ENCODE measurements at places on chromosomes 7 and 10.

DNA sequence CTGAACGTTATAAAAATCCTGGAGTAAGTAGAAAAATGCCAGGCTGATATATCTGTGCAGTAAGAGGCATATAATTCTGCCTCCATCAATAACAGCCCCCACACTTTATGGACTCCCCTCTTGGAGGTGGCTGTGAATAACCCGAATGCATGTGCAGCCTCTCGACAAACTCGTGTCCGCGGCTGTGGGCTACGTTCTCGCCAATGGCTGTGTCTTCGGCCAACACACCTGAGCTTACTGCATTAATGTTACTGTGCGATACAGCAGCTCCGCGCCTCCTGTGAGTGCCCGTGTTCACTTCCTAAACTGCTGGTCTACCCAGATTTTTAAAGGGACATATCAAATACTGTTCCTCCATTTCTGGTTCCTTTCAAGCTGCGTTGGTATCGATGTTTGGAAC, 209.4 kb downstream of the ADARB2 start:
- DNase-seq: no peak

DNA sequence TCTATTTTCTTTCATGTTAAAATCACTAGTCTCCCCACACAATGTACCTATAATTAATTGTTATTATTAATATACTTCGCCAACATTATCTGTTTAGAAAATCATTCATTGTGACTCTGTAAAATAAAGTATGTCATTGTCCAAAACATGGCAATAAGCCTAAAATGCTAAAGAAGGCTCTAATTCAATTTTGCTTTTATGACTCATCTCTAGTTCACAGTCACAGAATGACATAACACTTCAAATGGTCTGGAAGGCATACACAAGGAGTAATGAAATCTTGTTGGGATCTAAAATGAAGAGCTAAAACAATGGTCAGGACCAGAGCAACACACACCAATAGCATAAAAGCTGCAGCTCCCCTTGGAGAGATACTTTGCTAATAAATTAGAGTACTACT, 505.8 kb downstream of the GPAM start:
- no peak for DNase-seq

- no peak for DNase-seq
Observed at GRCh38 chr7:46139079-46139478, 218.0 kb upstream of the IGFBP3 start.

GRCh38 chr7:140446467-140446866, 32.8 kb downstream of the MKRN1 start:
- no peak for DNase-seq

DNA sequence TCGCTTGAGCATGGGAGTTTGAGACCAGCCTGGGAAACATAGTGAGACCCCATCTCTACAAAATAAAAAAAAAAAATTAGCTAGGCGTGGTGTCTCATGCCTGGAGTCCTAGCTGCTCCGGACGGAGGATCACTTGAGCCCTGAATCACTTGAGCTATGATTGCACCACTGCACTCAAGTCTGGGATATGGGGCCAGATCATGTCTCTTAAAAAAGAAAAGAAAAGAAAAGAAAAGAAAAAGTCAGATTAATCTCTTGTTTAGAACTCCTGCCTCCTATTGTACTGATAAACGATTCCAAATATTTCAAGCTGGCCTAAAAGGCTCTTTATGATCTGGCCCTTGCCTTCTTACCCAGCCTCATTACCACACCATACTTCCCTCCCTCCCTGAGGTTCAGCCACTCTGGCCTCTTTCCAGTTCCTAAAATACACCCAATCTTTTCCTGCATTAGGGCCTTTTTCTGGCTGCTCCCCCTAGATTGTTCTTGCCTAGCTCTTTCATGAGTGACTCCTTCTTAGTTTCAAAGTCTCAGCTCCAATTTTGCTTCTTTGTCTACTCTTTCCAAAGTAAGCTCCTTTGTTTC, 41.7 kb downstream of the VCL start:
- no peak for DNase-seq

GRCh38 chr10:48607356-48608278, 2.7 kb upstream of the ARHGAP22 start:
- DNase-seq: no peak

- no peak for DNase-seq
Observed at GRCh38 chr10:130921461-130921860, 390.1 kb downstream of the TCERG1L start.

DNA sequence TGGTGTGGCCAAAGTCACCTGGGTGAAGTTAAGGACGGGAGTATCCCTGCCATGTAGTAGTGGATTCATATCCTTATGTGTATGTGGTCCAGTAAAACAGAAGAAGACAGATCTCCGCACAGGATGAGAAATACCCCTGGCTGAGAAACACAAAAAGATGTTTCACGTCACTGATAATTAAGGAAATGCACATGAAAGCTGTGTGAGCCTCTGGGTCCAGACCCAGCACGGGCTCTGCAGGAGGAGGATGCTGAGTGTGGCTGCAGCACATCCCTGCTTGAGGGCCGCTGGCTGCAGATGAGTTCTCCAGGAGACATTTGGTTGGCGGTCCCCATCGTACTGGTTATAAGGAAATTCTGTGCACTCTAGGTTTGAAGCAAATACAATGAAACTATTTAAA, 8.2 kb upstream of the SUN1 start:
- no peak for DNase-seq

GRCh38 chr10:33497338-33497737, 162.9 kb upstream of the NRP1 start:
- no peak for DNase-seq

DNA sequence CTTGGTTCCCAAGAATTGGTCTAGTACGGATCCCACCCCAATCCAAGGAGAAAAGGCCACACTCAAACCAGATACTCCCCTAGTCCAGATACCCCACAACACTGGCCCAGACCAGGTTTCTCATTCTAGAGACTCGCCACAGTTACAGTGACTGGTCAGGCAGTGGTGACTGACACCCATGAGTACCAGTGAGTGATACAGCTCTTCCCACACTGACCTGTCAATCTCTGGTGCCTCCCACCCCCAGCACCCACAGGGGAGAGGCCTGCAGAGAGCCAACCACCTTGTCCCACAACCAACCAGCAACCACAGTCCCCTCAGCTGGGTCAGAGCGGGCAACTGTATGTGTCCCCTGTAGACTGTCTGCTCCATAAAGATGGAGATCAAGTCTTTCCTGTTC, 152.8 kb downstream of the NEURL1 start:
- DNase-seq: no peak

DNA sequence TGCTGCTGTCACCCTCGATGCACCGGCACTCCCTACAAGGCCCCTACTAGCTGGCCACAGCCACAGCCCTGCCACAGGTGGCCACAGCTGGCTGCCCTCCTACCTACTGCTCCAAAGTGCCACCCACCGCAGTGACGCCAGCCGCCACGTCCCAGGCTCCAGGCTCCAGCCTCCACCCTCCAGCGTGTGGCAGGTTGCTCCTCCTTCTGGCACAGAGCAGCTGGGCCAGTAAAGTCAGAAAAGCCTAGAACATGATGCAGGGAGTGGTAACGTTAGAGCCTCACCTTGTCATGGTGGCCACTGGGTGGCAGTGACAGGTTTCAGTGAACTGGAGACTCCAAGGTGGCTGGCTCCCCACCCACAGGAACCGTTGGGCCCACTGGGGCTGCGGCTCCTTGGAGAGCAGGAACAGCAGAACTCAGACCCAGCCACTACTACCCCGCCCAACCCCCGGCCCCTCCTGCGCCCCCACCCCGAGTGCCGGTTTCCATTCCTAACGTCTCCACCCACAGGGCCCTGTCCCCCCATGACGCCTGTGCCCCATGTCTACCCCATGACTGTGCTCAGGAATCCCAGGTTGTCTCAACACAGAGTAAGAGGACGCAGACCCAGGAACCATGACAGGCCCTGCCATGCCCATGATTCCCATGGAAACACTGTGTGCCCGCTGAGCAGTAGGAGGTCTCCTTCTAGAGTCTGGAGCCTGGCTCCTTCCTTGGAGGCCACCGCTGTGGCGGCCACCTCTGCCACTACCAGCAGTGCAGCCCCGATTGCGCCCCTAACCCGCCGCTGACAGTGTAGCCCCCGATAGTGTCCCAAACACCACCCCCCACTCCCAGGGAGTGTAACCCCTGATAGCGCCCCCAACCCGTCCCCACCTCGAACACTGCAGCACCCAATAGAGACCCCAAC, 52.3 kb upstream of the ZNF33B start:
- DNase-seq: no peak

DNA sequence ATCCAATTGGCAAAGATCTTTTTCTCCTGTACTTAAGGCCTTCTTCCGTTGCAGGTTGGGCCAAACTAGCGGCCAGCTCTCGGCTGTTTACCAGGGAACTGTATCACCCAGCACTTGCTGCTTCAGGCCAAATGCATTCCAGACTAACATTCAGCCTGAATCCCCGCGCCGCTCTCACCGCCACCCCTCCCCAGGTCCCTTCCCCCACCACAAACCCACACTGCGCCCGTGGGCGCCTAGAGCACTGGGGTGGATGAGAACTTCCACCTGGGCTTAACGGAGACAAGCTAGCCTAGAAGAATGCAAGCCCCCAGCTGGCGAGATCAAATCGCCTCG, 676 bp downstream of the TCAF1 start:
- no peak for DNase-seq
